Fibroblast of skin of left quadriceps (primary cell): ENCODE measurements at places on chromosomes 6 and 20.

- DNase-seq = no peak
Observed at GRCh38 chr6:92114091-92114675, 1305.2 kb downstream of the EPHA7 start.

DNA sequence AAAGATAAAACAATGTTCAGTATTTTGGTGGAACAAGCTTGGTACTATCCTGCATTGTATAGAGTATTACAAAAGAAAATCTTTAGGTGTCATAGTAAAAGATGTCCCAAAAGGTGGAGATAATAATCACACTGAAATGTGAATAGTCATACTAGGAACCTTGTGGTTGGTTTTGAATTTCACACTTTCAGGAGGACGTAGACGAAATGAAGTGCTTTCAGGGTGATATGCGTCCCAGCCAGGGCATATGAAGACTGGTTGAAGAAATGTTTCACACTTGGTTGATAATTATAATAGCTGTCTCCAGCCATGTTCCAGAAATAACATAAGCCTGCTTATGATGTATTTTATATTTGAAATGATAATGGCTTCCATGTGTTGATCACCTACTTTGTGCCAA, 60.4 kb downstream of the SCAND1 start:
- DNase-seq = no peak

DNA sequence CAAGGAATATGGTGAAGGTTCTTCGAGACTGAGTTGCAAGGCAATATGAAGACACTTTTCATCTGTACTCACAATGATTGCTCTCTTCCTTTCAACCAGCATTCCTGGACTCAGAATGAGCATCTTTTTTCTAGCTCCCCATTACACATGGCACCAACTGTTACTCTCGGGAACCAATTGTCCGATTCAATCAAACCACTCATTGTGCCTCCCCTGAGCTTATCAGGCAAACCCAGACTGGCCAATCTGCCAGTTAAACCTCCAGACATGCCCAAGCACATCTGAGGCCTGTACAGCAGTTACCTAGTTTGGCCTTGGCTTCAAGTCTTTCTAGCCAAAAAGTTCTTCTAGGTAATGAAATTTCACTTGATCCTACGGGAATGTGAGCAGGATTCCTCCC, 164.1 kb downstream of the ID4 start:
- no peak for DNase-seq

DNA sequence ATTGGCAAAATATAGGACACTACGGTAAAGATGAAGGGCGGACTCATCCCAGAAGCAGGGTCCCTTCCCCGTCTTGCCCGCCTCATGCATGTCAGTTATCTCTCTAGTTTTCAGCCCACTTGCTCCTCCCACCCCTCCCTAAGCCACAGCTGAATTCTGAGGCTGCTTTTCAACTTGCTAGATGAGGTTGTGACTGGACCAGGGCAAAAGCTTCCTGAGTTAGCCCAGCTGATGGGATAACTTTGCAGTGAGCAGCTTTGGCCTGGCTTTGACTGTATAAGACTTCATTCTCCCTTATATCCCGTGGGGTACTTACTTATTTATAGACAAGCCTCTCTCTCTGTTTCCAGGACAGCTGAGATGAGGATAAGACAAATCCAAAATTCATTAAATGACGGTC, 23.2 kb downstream of the GHRH start:
- no peak for DNase-seq

- no peak for DNase-seq
Observed at GRCh38 chr20:48358176-48359054, 469.4 kb downstream of the PREX1 start.

GRCh38 chr6:155678361-155678760, 222.7 kb upstream of the NOX3 start:
- peak; percentile 2 for DNase-seq

DNA sequence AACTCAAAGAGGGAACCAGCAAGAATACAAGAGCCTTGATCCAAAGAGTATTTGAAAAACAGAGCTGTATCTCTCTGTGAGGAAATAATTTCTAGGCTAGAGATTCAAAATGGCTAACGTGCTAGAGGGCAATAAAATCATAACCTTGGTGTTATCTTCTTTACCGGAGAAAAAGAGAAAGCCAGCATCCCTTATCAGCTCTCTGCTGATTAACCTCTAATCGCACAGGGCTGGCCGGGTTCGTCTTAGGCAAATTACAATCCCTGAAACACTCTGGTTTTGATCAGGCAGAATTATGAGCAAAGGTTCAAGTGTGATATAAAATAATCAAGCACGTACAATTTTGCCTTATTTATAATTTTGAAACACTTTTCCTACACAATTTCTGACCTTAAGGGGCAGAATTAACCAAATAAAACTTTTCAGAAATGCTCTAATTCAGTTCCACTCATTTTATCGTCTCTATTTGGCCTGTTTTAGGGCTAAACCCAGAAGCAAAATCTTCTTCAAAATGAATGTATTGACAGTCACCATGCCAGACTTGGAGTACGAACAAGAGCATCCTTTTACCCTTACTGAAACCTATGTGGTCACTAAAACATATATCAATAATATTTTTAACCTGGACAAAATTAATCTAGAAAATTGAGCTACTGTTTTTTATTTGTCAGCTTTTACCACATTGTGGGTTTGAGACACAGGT, 13.7 kb downstream of the PSMB9 start:
- DNase-seq = no peak
